Foreskin fibroblast (primary cell): ENCODE measurements at places on chromosomes 6 and 20.
A peak's percentile ranks its signal among the peaks of the same experiment; 100 is the strongest.

DNA sequence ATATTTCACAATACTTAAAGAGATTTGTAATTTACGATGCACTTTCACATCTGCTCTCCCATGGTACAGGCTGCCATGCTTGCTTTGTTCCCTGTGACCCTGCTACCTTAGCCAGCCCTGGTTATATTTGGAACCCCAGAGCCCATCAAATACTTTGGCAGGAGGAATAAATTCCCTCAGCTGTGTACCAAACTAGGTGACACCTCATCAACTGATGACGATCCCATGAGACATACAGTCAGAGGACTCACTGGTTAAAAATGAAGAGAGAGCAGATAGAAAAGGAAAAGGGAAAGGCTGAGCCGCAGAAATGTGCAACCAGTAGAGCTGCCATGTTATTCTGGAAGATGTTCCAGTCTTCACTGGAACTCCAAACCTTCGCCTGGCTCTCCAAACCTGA is 120.0 kb downstream of the SIM1 start:
- peak; percentile 78 for DNase-seq

GRCh38 chr6:144528743-144529425 is 243.7 kb downstream of the UTRN start:
- peak; percentile 4 for DNase-seq

GRCh38 chr6:30847421-30847970 is 36.8 kb upstream of the DDR1 start:
- DNase-seq = no peak

GRCh38 chr6:14550822-14551221 is 433.2 kb downstream of the CD83 start:
- peak; percentile 71 for DNase-seq

GRCh38 chr20:50520222-50520880 is 10.2 kb downstream of the PTPN1 start:
- DNase-seq = no peak

DNA sequence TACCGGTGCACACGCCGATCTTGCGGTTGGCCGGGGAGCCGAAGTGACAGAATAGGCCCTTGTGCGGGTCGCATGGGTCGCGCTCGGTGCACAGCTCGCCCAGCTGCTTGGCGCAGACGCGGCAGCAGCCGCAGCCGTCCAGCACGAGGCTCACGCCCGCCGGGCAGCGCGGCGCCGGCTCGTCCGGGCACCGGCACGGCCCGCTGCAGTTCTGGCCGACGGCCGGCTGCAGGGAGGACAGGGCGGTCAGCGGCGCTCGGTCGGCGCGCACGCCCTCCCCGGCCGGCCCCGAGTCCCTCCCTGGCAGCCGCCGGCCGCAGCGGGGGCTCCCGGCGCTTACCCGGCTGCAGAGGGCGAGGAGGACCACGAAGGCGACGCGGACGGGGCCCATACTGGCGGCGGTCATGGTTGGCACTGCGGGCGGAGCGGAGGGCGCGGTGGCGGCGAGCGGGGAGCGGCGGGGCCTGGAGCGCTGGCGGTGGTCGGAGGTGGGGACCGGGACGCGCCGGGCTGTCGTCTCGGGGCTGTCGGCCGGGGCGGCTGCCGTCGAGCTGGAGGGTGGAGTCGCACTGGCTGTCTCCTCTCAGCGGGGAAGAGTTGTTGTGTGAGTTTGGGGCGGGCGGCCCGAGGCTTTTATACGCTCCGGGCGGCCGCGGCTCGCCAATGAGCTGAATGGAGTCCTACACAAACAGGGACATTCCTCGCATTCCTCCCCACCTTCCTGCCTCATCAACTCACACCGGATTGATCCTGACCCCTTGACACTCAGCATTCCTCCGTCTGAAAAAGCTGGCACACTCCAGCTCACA is at the start of gene CCN2:
Gene CCN2 (minus strand): TSS at position 606 of the 809 bp plus-strand sequence. CDS start 200 bp downstream, at position 406.
- peak; percentile 98 for DNase-seq

- DNase-seq = no peak
These were observed 55.9 kb downstream of the COL11A2 start for GRCh38 chr6:33136310-33136900.

DNA sequence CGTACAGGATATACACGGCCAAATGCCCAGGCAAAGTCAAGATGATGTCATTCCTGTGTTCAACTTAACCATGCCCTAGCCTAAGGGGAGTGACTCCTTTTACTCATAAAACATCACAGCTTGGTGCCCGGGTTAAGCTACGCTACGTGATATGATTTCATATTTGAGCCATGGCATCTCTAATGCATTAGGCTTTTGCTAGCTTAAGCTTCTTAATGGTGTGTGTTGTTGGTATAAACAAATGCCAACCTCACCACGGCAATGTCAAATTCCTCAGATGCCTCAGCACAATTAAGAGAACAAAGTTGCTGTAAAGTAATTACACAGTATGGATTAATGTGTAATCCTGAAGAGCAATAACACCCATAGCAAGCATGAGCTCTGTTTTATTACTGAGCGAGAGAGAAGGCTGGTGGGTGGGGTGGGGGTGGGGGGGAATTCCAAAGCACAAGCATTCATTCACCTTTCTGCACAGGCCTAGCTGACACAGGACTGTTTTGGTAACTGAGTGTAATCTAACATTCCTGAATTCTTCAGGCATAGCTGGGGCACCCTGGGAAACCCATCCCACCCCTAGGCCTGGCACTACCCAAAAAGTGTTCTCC is 44.7 kb upstream of the CNKSR3 start:
- peak; percentile 13 for DNase-seq

DNA sequence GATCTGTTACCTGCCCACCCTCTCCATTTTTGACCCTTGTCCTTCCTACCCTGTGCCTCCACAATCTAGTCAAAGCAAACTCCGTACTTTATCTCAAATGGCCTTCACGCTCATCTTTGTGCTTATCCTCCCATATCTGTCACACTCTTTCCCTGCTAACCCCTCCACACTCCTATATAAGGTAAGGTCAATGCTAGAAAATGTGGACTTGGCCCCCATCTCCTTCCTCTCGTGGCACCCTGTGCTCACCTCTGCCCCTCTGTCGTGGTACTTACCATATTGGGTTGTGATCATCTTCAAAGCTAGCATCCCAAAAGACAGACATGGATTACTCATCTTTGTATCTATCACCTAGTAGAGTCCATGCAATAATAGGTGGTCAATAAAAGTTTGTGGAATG is 127.6 kb upstream of the FOXQ1 start:
- no peak for DNase-seq

- no peak for DNase-seq
These were observed 368.5 kb downstream of the TBC1D32 start for GRCh38 chr6:120965814-120966213.

DNA sequence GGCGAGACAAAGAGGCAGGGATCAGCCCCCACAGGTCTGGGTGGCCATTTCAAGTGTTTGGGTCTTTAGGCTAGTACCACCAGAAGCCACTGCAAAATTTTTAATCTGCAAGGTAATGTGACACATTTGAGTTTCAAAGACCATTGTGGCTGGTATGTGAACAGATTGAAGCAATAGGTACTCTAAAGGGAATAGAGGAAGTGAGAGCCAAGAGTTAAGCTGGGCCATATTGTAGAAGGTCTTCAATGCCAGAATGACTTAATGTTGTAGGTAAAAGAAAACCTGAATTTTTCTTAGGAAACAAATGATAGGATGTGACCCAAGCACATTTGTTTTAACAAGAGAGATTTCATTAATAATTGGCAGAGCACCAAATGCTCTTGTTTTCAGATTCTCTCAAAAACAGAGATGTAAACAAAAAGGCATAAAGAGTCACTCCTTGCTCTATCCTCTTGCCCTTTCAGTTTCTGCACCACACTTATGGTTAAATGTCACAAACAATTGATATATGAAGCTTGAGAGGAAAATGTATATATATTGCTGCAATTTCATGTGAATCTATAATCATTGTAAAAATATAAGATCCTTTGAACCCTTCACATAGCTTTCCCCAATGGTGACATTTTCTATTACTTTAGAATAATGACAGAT is 307.1 kb upstream of the PLN start:
- DNase-seq = no peak

- no peak for DNase-seq
These were observed 207.7 kb downstream of the PREX1 start for GRCh38 chr20:48620154-48620506.

DNA sequence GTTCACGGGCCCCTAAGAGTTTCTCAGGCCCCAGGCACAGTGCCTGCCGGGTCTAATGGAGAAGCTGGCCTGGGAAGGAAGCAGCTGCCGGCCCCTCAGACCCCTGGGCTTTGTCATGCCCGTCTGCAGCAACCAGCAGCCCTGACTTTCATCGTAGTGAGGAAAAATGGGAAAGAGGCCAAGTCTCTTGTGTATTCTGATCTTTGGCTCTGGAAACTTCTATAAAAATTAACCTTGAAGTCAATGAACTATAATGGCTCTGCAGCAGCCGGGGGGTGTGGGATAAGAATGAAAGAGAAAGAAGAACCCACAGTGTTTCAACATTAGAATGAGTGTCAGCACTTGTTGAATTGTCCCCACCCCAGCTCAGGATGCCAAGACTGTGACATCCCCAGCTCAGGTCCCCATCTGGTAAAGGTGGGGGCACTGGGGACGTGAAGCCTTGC is 12.9 kb downstream of the TGM2 start:
- DNase-seq = no peak

- peak; percentile 64 for DNase-seq
These were observed 7.1 kb upstream of the TCP11 start for GRCh38 chr6:35148167-35148741.

- no peak for DNase-seq
These were observed 91.3 kb downstream of the RPP40 start for GRCh38 chr6:4912559-4912958.

GRCh38 chr6:129929433-129929832 is 68.3 kb upstream of the TMEM244 start:
- DNase-seq = peak; percentile 93

GRCh38 chr6:31349301-31349700 is 7.7 kb downstream of the HLA-B start:
- DNase-seq = no peak

- DNase-seq = no peak
These were observed 292.6 kb upstream of the SPTLC3 start for GRCh38 chr20:12715991-12716680.

DNA sequence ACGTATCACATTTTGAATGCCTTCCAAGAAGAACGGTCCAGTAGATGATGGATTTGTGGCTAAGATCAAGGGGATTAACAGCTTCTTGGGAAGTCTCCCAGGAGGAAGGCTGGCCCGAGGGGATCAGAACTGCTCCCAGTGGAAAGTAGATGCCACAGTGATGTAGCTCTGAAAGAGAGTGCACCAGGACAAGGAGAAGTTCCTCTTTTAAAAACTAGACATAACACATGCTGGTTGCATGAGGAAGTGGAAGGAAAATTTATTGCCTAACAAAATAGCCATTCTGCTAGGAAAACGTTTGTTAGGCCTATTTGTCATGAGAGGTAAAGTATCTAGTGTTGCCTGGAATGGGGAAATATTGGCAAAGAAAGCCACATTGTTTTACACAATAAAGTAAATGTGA is 87.8 kb downstream of the CDH26 start:
- DNase-seq = peak; percentile 70

GRCh38 chr20:37152284-37152683 is 26.8 kb upstream of the RPN2 start:
- no peak for DNase-seq

DNA sequence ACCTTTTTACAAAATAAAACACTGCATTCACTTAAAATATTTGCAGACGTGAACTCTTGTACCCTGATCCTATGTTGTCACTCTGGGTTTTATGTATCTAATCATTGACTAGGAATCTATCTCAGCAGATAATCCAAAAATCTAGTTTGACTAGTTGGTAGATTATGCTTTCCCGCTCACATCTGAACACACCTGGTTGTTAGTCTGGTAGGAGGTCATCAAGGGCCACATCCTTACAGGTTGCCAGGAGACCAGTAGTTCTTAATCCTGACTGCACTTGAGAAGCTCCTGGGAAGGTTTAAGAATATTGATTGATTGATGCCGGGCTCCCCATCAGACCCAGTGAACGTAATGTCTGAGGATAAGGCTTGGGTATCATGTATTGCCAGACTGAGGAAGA is 104.4 kb downstream of the MTHFD1L start:
- no peak for DNase-seq

- no peak for DNase-seq
These were observed 165.3 kb downstream of the SOBP start for GRCh38 chr6:107655245-107655644.

DNA sequence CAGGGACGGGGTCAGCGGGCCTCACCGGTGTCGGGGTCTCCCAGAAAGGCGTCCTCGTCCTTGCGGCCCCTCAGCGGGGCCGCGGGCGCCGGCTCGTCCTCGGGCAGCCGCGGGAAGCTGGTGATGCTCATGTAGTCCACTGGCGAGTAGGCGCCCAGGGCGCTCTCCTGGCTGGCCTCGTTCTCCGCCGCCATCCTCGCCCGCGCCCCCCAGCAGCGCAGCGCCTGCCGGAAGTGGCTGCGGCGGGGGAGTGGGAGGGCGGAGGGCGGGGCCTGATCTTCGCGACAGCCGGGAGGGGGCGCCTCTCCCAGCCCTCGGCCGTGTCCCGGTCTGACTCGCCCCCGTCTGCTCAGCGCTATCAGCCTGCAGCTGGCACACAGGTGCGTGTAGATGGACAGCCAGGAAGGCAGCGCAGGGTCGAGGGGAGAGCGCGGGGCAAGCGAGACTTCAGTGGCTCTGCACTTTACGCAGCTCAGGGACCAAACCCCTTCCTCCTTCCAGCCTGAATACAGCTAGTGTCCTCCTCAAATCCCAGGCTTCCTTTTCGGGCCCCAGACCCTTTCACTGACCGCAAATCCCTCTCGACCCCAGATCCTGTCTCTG is at the start of gene GGT7:
Gene GGT7 (minus strand): TSS at position 235 of the 603 bp plus-strand sequence. CDS start 41 bp downstream, at position 194.
- DNase-seq = peak; percentile 90

DNA sequence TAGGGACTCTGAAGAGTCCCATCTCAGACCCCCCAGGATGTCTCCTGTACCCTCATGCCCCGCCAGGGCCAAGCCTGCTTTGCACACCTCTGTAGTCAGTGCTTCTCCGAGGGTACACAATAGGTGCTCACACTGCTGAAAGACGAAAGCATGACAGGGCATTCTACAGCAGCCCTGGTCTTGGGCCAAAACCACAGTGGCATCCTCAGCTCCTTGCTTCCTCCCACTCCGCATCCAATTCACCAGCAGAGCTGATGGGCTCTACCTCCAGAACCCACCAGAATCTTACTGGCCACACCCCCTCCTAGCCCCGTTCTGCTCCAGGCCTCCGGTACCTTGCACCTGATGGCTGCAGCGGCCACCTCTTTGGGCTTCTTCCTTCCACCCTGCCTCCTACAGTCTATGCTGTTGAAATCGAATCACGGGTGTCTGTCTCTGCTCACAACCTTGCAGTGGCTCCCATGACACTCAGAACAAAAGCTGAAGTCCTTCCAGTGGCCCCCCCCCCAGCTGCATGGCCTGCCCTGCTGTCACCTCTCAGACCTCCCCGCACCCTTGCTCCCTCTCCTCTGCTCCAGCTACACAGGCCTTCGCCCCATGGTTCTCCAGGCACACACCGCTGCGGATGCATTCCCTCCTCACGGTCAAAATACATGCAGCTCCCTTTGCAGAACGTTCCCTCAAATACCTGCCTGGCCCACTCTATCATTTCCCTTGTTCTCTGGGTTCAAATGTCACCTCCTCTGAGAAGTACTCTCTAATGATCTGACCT is 1.2 kb downstream of the ANGPT4 start:
- DNase-seq = no peak
